Posterior vena cava (tissue), 2 donors: ENCODE measurements at places on chromosomes 6 and 20. TPM values are rescaled to one million over a fixed set of nuclear protein-coding genes. Genes with fewer than 3 reads are reported as not detected.

Gene SLC13A3
- 1.7 TPM for total RNA-seq

Gene SLC22A2
- total RNA-seq, result 0.37 TPM

Gene HUS1B
- total RNA-seq, result 1.2 TPM

Gene AVP
- not detected for total RNA-seq

Gene C6orf163
- total RNA-seq, result 2.7 TPM

Gene TNXB
- total RNA-seq, result 189 TPM

DNA sequence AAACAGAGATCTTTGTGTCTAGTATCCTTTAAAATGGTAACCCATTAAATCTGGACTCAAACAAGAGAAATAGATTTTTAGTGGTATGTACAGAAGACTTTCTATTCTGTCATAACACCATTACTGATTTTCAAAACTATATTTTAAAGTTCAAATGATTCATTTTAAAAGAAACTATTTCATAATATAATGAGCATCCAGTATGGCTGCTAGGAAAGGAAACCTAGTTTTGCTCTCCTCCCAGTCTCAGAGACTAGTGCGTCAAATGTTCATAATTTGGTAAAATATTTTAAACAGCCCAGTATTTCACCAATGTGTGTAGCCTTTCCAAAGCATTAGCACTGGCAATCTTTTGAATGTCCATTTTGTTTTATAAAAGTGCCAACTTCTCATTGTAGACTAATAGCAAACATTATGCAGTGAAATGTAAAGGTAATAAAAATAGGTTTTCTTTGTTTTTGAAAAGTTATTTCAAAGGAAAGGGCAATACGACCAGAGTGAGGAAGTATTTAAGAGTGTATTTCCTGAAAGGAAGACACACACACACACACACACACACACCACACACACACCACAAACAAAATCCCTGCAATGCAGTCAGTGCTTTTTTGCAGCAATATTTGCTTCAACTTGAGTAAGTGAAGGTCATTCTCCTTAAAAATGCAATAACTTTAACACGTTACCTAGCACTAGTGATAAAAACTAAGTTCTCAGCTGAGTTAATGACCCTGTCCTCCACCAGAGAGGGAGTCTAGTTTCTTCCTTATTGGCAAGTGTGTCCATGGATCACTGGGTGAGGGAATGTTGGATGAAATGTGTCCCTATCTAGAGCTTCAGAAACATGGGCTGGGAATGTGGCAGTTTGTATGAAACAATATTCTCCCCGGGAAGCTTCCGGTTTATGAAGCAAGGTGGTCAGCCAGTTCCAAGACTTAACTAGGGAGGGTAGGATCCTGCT, 4.6 kb downstream of the PPP1R3G start:
- no peak for DNase-seq

DNA sequence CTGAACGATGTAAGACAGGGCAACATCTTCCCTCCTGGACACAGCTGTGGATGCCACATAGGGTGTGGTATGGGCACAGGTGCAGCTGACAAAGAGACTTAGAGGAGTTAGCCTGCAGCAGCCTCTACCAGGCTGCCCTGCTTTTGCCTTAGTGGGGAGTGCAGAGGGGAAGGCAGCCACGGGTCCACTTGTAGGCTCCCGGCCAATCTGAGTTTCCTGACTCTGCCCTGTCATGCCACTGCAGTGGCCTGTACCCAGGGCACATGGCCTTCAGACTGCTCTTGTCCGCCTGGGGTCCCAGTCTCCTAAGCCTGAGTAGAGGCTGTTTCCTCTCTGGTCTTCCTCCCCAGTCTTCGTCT, 17.1 kb upstream of the CST9L start:
- DNase-seq, result no peak

DNA sequence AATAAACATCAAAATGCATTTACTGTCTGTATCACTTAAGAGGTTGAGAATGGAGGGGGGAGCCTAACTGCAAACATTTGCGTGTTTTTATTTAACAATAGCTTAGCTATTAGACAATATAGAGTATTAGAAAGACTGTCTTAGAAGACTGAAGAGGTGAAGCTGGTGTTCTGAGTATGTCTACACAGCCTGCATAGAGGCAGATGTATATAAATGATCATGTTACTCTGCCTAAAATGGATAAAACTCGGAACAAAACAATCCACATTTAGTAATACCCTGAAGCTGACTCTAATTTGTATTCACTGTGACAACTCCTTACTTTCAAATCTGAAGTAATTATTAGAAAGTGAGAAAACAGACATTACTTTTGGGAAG, 181.9 kb downstream of the GMPR start:
- no peak for DNase-seq

- DNase-seq, result no peak
Measured at GRCh38 chr6:47483853-47484546, 6.4 kb downstream of the CD2AP start.

DNA sequence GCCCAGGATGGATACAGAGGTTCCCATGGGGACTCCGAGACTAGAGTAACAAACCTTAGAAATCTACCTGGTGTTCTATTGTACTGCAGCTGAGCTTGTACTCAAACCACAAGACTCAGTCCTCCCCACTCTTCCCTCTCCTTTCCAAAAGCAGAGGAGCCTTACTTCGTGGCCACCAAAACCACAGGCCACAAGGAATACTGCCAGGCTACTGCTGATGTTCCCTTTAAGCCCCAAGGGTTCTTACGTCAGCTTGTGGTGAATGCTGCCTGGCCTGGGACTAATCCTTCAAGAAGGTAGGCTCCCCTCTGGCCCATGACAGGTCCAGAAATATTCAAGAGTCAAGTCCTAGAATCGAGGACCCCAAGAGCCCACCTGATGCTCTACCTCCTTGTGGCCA, 10.5 kb upstream of the DEFB128 start:
- no peak for DNase-seq

DNA sequence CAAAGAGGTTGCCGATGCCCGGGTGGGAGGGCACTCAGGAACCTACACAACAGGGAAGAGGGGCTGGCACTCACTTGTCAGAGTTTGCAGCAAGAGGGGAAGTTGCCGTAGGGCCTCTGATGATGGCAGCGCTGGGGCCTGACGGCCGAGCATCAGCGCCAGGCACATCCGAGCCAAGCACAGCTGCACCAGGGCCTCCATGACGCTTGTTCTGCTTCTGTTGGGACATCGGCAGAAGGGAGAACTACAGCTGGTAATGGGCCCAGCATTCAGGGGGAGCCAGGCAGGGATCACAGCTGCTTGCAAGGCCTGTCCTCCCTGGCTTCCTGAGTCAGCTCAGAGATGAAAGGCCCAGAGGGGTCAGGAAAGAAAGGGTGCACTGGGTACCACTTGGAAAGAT, 367.7 kb downstream of the CDH4 start:
- no peak for DNase-seq

- no peak for DNase-seq
Measured at GRCh38 chr6:40882323-40882997, 156.6 kb downstream of the UNC5CL start.

- no peak for DNase-seq
Measured at GRCh38 chr20:13995841-13996240, 525 bp downstream of the MACROD2 start.

DNA sequence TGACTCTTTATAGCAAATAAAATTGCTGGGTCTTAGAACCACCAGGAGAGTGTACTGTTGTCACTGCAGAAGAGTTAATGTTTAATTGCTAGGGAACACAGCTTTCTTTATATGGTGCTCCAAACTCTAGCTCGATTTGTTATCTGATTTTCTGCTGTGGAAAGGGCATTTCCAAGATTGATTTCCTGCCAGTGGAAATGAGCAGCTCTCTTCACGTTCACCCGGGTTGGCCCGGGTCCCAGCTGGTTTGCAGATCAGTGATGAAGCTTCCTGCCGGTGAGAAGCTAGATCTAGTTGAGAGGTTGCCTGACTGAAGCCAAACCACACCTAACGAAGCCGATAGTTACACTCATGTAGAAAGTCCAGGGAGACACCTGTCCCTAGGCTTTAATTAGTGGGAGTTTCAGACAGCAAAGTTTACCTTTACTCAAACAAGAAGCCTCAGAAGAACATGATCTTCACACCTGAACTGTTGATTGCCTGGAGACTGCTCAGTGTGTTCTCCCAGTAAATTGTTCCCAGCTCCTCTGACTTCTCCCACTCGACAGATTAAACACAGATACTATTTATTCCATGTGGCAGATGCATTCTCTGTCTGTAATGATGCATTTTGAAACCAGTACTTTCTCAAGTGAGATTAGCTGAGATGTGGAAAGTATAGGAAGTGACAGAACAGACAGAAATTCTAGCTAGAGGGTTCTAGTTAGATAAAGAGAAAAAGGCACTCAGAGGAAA, 27.8 kb downstream of the PAQR8 start:
- DNase-seq, result no peak

DNA sequence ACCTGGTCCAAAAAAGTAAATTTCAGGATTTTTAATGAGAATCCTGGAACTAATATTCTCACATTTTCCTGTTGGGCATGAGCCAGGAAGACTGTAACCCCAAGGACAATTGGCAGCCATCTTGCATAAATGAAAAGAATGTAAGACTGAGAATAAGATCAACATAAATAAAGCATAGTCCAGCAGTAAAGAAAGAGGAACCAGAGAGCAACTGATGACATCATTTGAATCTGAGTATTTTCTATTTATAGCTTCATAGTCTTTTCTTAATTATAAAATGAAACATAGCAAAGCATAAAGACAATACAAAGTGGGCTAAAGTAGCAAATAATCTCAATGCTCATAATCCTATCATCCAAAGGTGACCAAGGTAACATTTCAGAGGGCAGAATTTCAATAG, 26.6 kb upstream of the FBXL4 start:
- DNase-seq, result no peak

GRCh38 chr6:152984513-152984872, 1.7 kb upstream of the FBXO5 start:
- no peak for DNase-seq

DNA sequence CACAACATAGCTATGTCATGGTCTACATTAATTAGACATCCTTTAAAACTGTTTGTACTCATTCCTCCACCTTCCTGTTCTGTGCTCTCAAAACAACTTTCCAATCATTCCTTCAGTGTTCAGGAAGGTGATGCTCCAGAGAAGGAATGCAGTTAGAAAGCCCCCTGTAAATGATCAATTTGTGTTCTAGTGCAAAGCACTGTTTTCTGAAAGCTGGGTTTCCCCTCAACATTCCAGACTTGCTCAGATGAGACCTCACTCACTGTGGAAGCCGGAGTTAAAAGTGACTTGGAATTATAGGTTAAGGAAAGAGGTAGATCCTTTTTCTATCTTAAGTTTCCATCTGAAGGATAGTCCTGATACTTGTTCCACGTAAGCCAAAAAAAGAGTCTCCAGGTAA, 95.9 kb downstream of the BMP2 start:
- DNase-seq, result no peak

DNA sequence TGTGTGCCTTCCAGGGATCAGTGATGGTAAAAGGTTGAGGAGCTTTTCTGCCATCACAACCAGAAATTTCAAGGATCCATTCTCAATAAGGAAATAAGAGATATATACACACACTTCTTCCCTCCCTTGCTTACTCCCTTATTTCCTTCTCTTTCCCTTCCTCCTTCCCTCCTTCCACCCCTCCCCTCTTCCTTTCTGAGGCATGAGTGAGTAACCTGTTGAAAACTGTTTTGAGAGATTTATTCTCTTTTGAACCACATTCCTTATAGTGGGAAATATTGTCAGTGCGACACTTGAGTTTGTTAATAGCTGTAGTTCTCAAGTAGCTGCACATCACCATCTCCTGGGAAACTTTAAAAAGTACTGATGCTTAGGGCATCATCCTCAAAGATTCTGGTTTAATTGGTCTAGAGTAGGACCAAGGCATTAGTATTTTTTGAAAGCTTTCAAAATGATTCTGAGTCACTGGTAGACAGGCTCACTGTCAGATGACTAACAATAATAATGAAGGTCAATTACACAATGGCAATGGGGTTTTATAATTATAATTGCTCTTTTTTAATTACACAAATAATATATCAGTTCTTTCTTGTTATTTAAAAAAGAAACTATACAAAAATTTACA, 109.9 kb downstream of the POPDC3 start:
- no peak for DNase-seq
